ENCODE measurements at places on chromosomes 3 and 15. TPM values are rescaled to one million over a fixed set of nuclear protein-coding genes. Genes with fewer than 3 reads are reported as not detected.
A peak's percentile ranks its signal among the peaks of the same experiment; 100 is the strongest.

DNA sequence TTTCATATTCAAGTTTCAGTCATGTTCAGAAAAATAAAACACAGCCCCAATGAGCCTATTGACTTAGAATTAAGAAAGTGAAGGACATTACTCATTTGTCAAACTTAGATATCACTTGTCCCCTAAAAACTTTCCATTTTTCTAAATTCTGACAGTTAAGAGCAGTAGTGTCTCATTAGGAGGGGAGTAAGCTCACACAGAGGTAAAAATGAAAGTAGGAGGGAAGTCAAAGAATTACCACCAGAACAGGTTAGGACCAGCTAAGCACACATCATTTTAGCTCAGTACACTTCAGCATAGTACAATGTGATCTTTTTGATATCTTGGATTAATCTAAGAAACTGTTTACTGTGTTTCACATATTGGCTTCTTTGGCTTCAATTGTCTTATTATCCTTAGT is 64.3 kb downstream of the OSTN start:
- no peak overlapping the region for H3K27ac ChIP-seq
- H3K36me3 ChIP-seq, result no peaks in the 10 kb centered on the region
- H3K4me3 ChIP-seq, result peak overlapping the region; percentile 4
- no peaks in the 10 kb centered on the region for H3K27me3 ChIP-seq
- DNase-seq, result no peak

DNA sequence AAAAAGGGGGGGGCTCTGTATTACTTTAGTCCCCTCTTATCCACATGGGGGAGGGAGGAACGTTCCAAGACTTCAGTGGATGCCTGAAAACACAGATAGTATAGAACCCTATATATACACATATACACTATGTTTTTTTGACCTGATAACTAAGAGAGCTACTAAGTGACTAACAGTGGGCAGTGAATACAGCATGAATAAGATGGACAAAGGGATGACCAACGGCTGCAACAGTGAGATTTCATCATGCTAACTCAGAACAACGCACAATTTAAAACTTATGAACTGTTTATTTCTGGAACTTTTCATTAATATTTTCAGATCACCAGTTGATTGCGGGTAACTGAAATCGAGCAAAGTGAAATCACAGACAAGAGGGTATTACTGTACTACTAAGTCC is 7.3 kb downstream of the DCUN1D1 start:
- H3K36me3 ChIP-seq, result no peaks in the 10 kb centered on the region
- no peak overlapping the region for H3K4me3 ChIP-seq
- no peak overlapping the region for H3K27ac ChIP-seq
- no peak for DNase-seq
- no peaks in the 10 kb centered on the region for H3K4me1 ChIP-seq
- no peaks in the 10 kb centered on the region for H3K27me3 ChIP-seq

- no peak overlapping the region for H3K4me3 ChIP-seq
- H3K36me3 ChIP-seq, result no peaks in the 10 kb centered on the region
- H3K27me3 ChIP-seq, result no peaks in the 10 kb centered on the region
- no peaks in the 10 kb centered on the region for H3K4me1 ChIP-seq
Measured at GRCh38 chr3:76570436-76571057, 469.4 kb upstream of the ROBO2 start.

GRCh38 chr3:139893267-139893962 is 41.6 kb upstream of the CLSTN2 start:
- H3K4me1 ChIP-seq, result no peaks in the 10 kb centered on the region
- DNase-seq, result peak; percentile 41
- H3K36me3 ChIP-seq, result no peaks in the 10 kb centered on the region
- H3K4me3 ChIP-seq, result no peak overlapping the region
- H3K27me3 ChIP-seq, result no peaks in the 10 kb centered on the region

DNA sequence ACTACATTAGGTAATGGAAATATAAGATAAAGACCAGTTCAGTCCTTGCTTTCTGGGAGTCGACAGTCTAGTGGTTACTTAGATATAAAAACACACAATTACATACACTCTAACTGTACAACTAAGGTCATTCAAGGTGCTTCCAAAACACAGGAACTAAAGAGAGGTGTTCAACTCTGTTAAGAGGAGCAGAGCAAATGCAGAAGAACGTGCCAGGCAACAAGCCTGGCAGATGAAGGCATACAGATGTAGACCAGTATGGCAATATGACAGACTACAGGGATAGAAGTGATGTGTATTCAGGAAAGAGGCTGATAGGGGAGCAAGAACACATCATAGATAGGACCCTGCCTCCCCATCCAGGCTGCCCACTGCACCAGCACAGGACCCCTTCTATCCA is 78.3 kb downstream of the CBLB start:
- peak overlapping the region; percentile 65 for H3K27ac ChIP-seq
- DNase-seq, result no peak
- H3K4me1 ChIP-seq, result no peaks in the 10 kb centered on the region
- H3K4me3 ChIP-seq, result no peak overlapping the region

DNA sequence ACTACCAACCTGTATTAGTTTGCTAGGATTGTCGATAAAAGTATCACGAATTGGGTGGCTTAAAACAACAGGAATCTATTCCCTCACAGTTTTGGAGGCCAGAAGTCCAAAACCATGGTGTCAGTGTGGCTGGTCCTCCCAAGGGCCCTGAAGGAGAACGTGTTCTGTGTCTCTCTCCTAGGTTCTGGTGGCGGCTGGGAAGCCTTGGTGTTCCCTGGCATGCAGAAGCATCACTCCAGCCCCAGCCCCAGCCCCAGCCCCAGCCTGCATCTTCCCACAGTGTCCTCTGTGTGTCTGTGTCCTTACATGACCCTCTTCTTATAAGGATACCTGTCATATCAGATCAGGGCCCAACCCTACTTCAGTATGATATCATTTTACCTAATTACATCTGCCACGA is 272.5 kb upstream of the LYSMD4 start:
- DNase-seq, result no peak
- H3K4me3 ChIP-seq, result no peak overlapping the region
- H3K27me3 ChIP-seq, result no peaks in the 10 kb centered on the region
- no peaks in the 10 kb centered on the region for H3K36me3 ChIP-seq
- no peak overlapping the region for H3K27ac ChIP-seq
- H3K4me1 ChIP-seq, result no peaks in the 10 kb centered on the region

GRCh38 chr3:101634591-101635196 is 42.2 kb downstream of the ZBTB11 start:
- H3K36me3 ChIP-seq, result no peaks in the 10 kb centered on the region
- H3K27ac ChIP-seq, result peak overlapping the region; percentile 45
- H3K4me3 ChIP-seq, result no peak overlapping the region
- no peak for DNase-seq
- no peaks in the 10 kb centered on the region for H3K4me1 ChIP-seq

DNA sequence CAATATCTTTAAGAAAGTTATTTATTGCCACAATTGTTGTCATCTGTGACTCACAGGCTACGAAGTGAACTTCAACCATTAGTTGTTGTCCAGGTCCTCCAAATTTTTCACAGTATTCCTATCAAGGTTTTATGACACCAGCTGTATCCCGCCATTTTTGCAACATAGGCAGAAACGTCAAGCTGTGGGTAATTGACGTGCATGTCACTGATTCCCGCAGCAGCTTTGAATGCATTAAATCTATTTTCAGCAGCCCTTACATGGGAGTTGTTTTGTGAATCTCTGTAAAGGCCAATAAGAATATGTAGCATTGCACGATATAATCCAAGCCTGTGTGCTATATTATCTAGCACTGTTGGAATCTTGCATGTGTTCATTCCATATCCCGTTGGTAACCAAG is 109.1 kb upstream of the TOPAZ1 start:
- no peaks in the 10 kb centered on the region for H3K4me1 ChIP-seq
- H3K27ac ChIP-seq, result no peak overlapping the region
- no peak for DNase-seq
- no peaks in the 10 kb centered on the region for H3K27me3 ChIP-seq
- no peaks in the 10 kb centered on the region for H3K36me3 ChIP-seq

GRCh38 chr3:159301961-159302360 is 500.1 kb downstream of the MFSD1 start:
- no peak overlapping the region for H3K4me3 ChIP-seq
- H3K36me3 ChIP-seq, result no peaks in the 10 kb centered on the region
- no peaks in the 10 kb centered on the region for H3K4me1 ChIP-seq
- H3K27me3 ChIP-seq, result no peaks in the 10 kb centered on the region
- DNase-seq, result no peak

DNA sequence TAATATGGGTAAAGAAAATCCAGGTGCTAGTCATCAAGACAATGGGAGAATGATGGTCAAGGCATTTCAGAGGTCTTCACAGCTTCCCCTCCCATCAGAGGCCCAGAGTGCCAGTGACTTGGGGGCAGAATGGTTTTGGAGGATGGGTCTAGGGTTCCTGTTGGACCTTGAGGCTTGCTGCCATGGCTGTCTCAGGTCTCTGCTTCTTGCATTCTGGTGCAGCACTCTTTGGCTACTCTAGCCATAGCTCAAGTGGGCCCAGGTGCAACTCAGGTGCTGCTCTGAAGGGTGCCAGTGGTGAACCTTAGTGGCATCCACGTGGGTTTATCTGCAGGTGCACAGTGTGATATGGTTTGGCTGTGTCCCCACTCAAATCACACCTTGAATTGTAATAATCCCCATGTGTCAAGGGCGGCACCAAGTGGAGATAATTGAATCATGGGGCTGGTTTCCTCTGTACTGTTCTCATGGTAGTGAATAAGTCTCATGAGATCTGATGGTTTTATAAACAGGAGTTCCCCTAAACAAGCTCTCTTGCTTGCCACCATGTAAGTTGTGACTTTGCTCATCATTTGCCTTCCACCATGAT is 48.5 kb upstream of the PEX5L start:
- H3K36me3 ChIP-seq, result no peaks in the 10 kb centered on the region
- H3K4me1 ChIP-seq, result no peaks in the 10 kb centered on the region
- H3K27ac ChIP-seq, result no peak overlapping the region
- H3K4me3 ChIP-seq, result no peak overlapping the region
- H3K27me3 ChIP-seq, result no peaks in the 10 kb centered on the region

GRCh38 chr3:11350374-11350773 is 78.2 kb downstream of the ATG7 start:
- no peak overlapping the region for H3K27ac ChIP-seq
- H3K4me1 ChIP-seq, result no peaks in the 10 kb centered on the region
- H3K36me3 ChIP-seq, result no peaks in the 10 kb centered on the region
- H3K27me3 ChIP-seq, result no peaks in the 10 kb centered on the region

DNA sequence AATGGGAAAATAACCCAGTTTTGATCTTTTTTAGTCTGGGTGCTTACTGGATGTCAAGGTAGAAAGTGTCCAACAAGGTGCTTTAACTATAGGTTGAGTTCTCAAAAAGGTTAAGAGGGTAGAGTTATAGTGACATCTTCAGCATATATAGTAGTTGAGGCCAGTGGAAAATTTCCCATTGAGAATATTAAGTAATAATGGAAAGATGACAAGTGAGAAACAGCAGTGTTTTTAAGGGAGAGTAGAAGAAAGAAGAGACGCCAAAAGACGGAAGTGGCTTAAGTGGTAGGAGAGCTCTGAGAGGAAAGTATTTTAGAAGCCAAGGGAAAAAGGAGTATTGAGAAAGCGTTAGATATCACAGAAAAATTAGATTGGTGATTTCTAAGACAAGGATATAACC is 10.6 kb downstream of the SPRED1 start:
- H3K4me1 ChIP-seq, result no peaks in the 10 kb centered on the region
- DNase-seq, result no peak
- H3K27ac ChIP-seq, result no peak overlapping the region
- H3K36me3 ChIP-seq, result no peaks in the 10 kb centered on the region
- H3K27me3 ChIP-seq, result no peaks in the 10 kb centered on the region

GRCh38 chr15:62853841-62854225 is 188.7 kb upstream of the TPM1 start:
- no peaks in the 10 kb centered on the region for H3K4me1 ChIP-seq
- H3K36me3 ChIP-seq, result no peaks in the 10 kb centered on the region
- no peak for DNase-seq

DNA sequence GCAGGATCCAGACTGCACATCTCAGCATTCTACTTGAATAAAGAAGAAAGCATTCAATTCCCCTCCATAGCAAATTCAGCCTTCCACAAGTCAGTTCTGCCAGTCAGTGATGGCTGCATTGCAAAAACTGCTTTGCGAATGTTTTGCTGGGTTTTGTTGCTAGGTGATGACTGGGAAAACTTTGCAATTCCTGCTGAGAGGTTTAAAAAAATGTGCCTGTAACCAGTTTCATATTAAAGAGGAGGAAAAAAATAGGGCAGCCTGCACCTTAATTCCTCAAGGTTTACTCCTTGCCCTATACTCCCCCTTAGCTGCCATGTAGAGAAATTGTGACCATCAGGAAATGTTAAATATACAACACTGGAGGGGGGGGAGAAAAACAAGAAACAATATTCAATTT is 225.6 kb upstream of the ATP11B start:
- H3K4me1 ChIP-seq, result no peaks in the 10 kb centered on the region
- no peaks in the 10 kb centered on the region for H3K36me3 ChIP-seq
- H3K27me3 ChIP-seq, result no peaks in the 10 kb centered on the region
- DNase-seq, result no peak
- no peak overlapping the region for H3K4me3 ChIP-seq

DNA sequence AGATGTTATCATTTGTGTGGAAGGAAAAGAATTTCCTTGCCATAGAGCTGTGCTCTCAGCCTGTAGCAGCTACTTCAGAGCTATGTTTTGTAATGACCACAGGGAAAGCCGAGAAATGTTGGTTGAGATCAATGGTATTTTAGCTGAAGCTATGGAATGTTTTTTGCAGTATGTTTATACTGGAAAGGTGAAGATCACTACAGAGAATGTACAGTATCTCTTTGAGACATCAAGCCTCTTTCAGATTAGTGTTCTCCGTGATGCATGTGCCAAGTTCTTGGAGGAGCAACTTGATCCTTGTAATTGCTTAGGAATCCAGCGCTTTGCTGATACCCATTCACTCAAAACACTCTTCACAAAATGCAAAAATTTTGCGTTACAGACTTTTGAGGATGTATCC is 15.1 kb downstream of the KLHL24 start:
- H3K4me3 ChIP-seq, result no peak overlapping the region
- H3K27ac ChIP-seq, result no peak overlapping the region
- no peaks in the 10 kb centered on the region for H3K36me3 ChIP-seq
- DNase-seq, result no peak

- no peaks in the 10 kb centered on the region for H3K36me3 ChIP-seq
- H3K27ac ChIP-seq, result no peak overlapping the region
- no peaks in the 10 kb centered on the region for H3K4me1 ChIP-seq
- no peak overlapping the region for H3K4me3 ChIP-seq
Measured at GRCh38 chr3:124916837-124917409, 17.6 kb downstream of the MUC13 start.

DNA sequence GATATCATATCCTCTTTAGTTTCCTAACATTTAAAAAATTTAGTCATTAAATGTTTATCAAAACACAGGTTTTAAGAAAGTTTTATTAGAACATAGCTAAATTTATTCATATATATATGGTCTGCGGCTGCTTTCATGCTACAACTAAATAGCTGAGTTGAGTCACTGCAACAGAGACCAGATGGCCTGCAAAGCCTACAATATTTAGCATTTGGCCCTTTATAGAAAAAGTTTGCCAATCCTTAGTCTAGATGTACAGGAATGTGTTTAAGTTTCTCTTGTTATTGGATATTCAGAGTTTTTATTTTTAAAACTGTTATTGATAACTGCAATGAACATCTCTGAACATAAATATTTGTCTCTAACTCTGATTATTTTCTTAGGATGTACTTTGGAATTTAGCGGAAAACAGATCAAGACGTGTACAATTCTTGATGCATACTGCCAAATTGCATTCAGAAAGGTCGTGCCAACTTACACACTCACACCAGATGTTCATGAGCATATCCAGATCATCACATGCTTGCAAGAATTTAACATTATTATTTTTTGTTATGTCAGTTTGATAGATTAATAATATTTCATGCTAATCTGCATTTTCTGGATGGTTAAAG is 157.9 kb downstream of the STAC start:
- no peak overlapping the region for H3K27ac ChIP-seq
- H3K4me3 ChIP-seq, result no peak overlapping the region
- no peaks in the 10 kb centered on the region for H3K4me1 ChIP-seq
- no peaks in the 10 kb centered on the region for H3K36me3 ChIP-seq
- no peak for DNase-seq

The TRPM1 gene
- not detected for total RNA-seq

The SOX14 gene
- total RNA-seq, result not detected

The IGDCC3 gene
- total RNA-seq, result not detected

The GOLGA6L10 gene
- total RNA-seq, result 2.8 TPM

The CHRM5 gene
- not detected for total RNA-seq

The ZNF860 gene
- total RNA-seq, result 0.26 TPM

All from uterus (tissue), 4 donors.